Stimulated activated CD4-positive, alpha-beta T cell treated with anti-CD3 and anti-CD28 coated beads, Interleukin-15, amount 100 ng/mL, for 1 hour (primary cell): ENCODE measurements at places on chromosomes 5 and 9.

DNA sequence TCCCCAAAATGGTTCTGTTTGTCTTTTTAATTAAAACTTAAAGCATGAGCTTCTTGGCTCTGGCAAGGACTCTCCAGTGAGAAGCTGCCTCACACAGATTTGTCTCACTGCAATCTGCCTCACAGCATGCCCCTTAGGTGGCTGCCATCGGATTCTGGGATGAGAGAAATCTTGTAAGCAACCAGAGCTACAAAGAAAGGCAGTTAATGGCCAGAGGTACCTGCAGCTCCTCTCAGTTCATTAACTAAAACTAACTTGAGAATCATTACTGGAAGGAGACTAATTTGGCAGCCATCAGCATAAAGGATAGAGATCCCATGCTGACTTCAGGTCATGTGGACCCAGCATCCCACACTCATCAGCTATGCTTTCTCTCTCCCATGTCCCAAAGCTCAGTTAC is 220.6 kb upstream of the DMAC1 start:
- DNase-seq = no peak

- DNase-seq = no peak
Measured at GRCh38 chr5:64318175-64318574, 152.5 kb downstream of the RNF180 start.

- DNase-seq = no peak
Measured at GRCh38 chr5:167905919-167906853, 385.3 kb upstream of the WWC1 start.

GRCh38 chr9:127841087-127841835 is 13.2 kb downstream of the ENG start:
- no peak for DNase-seq

DNA sequence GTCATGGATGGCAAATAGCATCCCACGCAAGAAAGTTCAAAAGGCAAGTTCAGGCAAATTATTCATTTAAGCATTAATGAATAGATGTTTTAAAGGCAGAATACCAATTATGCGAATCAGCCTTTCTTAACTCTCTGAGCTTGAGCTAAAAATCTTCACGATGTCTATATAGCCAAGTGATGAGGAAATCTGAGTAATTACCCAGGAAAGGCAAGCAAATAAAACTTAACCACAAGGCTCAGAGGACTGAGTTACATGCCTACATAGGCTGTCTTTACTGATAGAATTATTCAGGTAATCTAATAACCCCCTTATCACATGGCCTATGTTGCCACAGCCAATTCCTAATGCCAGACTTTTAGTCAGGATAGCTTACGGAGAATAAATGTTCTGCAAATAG is 120.8 kb upstream of the MTAP start:
- no peak for DNase-seq

DNA sequence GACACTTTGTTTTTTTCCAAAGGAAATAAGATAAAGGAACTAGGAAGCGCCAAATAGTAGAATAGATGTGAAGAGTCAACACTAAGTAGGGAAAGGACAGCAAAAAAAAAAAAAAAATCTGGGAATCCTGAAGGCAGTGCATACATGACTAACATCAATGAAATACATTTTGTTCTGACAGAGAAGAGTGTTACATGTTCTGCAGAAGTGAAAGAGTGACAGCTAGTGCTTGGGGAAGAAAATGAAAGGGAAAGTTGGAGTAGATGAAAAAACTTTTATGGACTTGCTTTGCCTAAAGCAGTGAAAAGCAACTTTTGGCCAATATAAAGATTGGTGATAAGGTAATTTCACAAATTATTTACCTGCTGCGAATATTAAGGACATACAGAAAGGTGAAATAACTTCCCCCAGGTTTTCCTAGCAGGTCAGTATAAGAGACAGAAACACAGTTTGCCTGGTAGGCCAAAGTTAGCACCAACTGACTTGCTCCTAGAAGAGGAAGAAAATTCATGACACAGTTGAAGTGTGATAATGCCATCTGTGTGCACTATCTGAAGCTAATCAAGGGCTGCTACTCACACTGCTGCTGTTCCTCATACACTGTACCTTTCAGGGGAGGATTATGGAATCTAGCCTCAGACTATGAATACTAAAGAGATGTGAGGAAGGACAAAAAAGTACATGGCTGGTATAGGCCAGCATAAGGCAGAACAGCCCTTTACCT is 38.6 kb downstream of the RANBP6 start:
- DNase-seq = no peak

DNA sequence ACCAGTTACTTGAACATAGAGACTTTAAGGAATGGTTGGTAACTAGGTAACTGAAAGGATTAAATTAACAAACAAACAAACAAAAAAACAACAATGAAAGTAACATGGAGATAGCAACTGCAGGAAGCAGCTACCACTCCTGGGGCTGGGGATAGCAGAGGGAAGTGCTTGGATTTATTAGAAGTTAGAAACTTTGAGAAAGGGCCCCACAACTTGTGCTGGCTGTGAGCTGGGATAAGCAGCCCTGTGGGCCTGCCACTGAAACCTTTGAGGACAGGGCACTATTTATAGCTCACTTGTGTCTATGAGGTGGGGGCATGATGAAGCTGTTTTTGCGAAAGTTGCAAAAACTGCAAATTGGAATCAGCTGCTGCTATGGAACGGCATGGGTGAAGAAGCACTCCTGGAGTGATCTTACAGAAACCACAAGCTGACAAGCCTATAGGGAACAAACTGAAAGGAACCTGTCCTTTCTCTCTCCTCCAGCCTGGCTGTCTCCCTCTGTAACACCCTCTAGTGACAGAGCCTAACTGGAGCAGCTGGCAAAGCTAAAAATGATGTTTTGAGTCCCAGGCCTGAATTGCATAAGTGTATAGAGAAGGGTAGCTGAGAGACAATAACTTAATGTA is 91.4 kb upstream of the RANBP6 start:
- DNase-seq = no peak

- DNase-seq = no peak
Measured at GRCh38 chr5:112257976-112258375, 161.1 kb downstream of the EPB41L4A start.

- DNase-seq = no peak
Measured at GRCh38 chr9:77085416-77085815, 66.0 kb downstream of the FOXB2 start.
